ENCODE measurements at places on chromosomes 5 and 9.

DNA sequence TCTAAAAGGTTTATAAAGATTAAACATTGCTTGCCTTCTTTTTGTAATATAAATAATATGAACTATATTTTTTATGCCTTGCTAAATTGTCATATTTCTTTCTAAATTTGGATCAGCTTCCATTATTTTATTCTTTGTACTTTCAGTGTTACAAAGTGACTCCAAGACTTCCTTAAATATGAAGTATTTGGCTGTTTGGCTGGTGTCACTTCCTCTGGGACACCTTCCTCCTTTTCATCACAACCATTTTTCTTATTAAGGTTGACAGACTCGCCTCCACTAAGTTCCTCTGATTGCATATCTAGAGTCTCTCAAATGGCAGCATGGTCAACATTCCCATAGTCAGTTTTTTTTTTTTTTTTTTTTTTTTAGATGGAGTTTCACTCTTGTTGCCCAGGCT lies 73.8 kb upstream of the SLC1A1 start:
- ATAC-seq = no peak

GRCh38 chr5:73693573-73694061 lies 67.6 kb downstream of the ARHGEF28 start:
- no peak for ATAC-seq

GRCh38 chr9:99076483-99077171 lies 28.3 kb upstream of the TGFBR1 start:
- ATAC-seq = peak; percentile 63

GRCh38 chr5:76657683-76658311 lies 34.6 kb upstream of the F2RL2 start:
- no peak for ATAC-seq

GRCh38 chr5:124741711-124742496 lies 4.5 kb downstream of the ZNF608 start:
- ATAC-seq = no peak
